ENCODE measurements at places on chromosomes 3 and 15.

DNA sequence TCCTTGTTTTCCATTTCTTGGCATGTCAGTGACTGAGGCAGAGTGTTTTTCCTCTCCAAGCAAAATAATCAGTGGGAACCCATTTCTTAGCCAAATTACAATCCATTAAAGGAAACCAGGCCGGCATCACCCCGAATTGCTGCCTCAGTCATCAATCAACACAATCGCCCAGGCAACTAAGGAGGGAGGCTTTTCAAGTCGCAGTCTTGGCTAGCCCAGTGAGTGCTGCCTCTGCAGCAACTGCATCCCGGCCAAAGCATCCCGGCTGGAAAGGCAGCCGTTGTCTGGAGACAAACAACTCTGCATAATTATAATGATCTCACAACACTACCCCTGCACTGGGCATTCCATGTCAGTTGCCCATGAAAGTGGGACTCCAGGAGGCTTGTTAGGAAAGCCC is 213.5 kb upstream of the PRICKLE2 start:
- no peak for DNase-seq

- DNase-seq = no peak
These were observed 443.5 kb downstream of the OTOL1 start for GRCh38 chr3:161939918-161940620.

DNA sequence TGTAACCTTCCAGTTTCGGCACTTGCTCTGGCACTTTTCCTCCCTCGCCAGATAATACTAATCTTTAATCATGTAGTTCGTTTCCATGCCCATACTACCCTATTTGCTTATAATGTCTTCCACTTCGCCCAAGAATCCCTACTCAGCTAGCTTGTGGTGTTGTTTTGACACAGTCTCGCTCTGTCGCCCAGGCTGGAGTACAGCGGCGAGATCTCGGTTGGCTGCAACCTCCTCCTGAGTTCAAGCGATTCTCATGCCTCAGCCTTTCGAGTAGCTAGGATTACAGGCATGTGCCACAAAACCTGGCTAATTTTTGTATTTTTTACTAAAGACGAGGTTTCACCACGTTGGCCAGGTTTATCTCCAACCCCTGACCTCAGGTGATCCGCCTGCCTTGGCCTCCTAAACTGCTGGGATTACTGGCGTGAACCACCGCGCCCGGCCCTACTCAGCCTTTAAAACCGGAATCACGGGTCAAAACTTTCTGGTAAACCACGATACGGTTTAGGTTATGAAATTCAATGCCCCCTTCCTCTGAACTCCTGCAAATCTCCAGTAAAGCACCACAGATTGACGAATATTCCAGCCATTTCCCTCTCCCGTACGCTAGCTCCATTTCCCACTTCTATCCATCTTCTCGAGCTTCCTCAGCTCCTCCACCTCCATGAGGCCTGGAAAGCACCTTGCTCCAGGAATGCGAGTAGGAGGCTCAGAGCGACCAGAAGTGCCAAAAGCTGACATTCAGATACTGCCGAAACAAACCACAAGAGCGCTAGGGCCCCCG is 878 bp upstream of the RAD51 start:
- DNase-seq = no peak

GRCh38 chr15:62297522-62297921 is 132.4 kb upstream of the C2CD4B start:
- DNase-seq = no peak

DNA sequence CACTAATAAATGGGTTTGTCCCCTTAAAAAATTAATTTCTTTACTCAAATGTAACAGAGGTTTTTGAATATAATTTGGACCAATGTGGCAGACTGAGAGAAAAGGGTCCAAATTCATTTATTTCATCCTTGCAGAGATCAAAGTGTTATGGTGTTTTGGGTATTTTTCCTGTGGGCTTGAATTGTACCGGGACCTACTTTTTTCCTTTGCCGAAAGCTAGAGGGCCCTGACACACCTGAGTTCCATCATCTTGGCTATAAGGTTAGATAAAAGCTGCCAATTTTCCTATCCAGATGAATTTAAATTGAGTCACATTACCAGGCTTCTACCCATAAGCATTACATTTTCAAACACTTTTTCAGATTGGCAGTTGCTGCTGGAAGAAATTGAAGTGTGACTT is 908 bp downstream of the CCNB2 start:
- no peak for DNase-seq

DNA sequence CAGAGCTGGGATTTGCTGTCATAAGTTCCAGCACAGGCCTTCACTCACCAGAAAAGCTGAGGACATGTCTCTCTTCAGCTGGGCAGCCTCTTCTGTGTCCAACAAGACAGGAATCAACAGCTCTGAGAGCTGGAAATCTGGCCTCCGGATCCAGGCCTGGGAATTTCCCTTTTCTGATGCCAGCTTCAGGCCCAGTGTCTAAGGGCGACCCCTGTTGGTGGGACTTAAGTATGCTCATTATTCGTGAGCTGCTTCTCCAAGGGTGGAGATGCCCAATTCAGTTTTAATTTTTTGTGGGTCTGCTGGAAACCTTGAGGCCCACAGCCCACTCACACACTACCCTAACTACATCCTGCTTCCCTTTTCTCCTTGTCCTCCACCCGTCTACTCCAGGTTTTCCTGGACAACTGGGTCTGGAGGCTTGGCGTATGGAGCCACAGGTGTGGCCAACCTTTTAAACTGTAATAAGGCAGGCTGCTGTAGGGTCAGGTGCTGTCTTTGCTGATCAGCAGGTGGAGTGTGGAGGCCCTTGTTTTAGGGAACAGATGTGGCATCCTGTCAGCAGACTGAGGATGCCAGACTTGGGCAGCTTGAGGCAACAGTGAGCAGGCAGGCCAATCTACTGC is 2.6 kb upstream of the CEMIP start:
- peak; percentile 74 for DNase-seq

Data from stimulated activated CD4-positive, alpha-beta T cell treated with anti-CD3 and anti-CD28 coated beads, Interleukin-4, amount 100 ng/mL, for 24 hours (primary cell).